ENCODE measurements at places on chromosomes 2 and 18. TPM values are rescaled to one million over a fixed set of nuclear protein-coding genes. Genes with fewer than 3 reads are reported as not detected.
A peak's percentile ranks its signal among the peaks of the same experiment; 100 is the strongest.

VWA3B gene
- total RNA-seq = not detected

ALK gene
- total RNA-seq = 0.26 TPM

ATOH8 gene
- total RNA-seq = 1.7 TPM

GREB1L gene
- 4.0 TPM for total RNA-seq

TET3 gene
- total RNA-seq = 9.9 TPM

DAPL1 gene
- not detected for total RNA-seq

CHRNA1 gene
- total RNA-seq = not detected

DNA sequence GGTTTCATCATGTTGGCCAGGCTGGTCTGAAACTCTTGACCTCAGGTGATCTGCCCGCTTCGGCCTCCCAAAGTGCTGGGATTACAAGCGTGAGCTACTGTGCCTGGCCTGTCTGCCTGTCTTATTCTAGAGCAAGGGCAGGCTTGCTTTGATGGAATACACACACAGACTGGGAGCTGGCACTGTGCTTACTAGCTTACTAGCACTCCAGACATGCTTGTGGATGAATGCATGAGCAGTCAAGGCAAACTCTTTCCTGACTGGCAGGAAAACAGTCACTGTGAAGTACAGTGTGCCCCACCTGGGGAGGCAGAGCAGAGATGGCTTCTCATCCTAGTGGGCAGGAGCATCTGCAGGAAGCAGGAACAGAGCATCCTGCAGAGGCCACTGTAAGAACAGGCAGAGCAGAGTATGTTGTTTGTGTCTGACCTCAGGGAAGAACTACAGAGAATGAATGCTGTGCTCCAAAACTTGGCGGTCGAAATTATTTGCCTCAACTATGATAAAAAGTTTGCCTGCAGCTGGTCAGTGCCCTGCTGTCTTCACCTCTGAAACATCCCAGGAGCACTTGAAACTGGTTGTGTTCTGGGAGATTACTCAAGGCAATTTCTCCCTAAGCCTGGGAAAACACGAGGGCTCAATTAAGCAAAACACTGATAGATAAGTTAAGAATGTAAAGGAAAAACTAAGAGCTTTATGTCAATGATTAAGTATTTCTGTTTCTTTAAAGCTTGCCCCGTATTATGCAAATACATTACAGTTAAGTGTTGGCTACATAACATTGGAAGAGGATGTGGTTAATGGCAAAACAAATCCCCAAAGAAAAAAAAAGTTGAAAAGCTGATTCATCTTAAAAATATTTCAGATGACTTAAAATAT, 102.4 kb downstream of the VAPA start:
- peak; percentile 76 for DNase-seq

DNA sequence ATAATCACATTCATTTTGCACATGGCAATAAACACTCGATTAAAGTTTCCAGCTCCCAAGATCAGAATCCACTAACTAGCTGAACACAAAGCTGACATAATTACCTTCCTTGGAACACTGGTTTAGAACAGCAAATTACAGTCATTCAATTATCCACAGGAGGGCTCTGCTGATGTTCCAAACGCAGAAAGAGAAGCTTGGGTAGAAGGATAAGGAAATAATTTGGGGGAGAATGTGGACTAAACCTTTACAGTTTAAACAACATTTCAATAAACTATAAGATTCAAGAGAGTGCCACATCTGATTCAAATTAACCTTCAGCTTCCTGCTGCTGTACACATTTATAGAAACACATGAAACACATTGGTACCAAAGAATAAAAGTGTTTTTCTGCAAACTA, 67.8 kb upstream of the ARL4C start:
- peak; percentile 40 for DNase-seq

- no peak for DNase-seq
Measured at GRCh38 chr2:163077241-163077640, 238.7 kb upstream of the KCNH7 start.

DNA sequence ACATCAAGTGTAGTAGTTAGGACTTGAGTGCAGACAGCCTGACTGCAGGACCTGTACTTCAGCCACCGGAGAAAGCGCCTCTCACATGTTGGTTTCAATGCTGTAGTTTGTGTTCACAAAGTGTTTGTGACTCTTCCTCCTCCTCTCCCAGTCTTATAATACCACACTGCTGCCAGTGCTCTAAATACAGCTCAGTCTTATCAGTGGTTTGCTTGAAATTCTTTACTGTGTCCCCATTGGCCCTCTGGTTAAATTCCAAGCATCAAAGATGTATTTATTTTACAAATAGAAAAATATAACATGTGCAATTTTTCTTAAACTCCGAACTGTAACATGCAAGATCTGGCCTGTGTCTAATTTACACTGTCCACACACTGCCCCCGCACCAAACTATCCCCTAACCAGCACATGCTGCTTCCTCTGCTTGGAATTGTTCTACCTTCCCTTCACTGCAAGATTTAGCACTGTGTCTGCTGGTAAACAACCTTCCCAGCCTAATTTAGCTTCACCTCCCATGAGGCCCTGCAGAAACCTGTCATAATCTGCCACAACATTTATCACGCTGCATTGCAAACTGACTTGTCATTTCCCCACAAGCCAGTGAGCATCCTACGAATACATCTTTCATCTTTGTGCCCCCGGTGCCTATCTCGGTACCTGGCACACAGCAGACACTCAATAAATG, 77.1 kb downstream of the SUMO1 start:
- DNase-seq = peak; percentile 72

DNA sequence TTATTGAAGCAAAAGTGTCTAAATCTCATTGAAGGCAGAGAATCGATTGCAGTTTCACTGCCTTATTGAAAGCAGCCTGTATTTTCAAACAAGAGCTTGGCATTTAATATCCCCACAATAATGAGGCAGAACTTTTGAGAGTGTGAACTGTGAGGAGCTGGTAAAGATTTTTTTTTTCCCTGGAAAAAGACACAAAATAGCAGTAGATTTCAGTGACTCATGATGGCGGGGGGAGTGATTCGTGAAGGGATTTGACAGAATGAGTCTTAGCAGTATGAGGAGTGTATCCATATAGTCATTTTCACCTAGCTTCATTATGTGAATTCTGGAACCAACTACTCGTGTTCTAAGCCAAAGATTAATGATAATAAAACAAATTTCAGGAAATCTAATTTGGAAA, 242.9 kb downstream of the ARL6IP6 start:
- DNase-seq = peak; percentile 5

- DNase-seq = no peak
Measured at GRCh38 chr2:25365241-25365640, 23.5 kb upstream of the DNMT3A start.

DNA sequence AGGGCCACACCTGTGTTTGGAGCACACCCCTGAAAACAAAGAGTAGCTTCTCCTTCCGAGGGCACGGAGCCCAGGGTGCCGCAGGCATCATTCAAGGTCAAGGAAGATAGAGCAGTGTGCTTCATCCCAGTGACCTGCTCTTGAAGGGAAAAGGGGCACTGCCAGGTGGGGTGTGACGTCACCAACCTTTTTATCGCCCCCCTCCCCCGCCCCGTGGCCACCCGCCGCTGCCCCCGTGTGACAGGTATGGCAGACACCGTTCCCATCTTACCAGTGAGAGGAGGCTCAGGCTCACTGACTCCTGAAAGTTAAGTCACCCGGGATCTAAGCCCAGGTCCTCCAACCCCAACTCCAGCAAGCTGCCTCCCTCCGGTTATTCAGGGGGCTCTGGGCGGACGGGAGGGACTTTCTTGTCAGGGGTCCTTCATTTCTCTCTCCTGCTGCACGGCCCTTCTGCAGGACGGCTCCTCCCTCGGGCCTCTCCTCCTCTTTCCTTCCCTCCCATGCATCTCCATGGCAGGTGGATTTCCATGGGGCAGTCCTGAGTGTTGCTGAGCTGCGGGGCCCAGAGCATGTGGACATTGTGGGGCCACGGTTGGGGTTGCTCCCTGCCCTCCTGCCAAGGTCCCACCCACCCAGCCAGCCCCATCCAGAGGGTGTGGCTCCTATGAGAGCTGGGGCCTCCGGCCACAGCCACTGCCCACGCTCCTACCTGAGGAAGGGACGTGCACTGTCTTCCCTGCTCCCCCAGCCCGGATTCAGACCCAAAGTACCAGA, 114.1 kb upstream of the HDAC4 start:
- no peak for DNase-seq

- no peak for DNase-seq
Measured at GRCh38 chr2:160336105-160336504, 136.0 kb upstream of the ITGB6 start.

DNA sequence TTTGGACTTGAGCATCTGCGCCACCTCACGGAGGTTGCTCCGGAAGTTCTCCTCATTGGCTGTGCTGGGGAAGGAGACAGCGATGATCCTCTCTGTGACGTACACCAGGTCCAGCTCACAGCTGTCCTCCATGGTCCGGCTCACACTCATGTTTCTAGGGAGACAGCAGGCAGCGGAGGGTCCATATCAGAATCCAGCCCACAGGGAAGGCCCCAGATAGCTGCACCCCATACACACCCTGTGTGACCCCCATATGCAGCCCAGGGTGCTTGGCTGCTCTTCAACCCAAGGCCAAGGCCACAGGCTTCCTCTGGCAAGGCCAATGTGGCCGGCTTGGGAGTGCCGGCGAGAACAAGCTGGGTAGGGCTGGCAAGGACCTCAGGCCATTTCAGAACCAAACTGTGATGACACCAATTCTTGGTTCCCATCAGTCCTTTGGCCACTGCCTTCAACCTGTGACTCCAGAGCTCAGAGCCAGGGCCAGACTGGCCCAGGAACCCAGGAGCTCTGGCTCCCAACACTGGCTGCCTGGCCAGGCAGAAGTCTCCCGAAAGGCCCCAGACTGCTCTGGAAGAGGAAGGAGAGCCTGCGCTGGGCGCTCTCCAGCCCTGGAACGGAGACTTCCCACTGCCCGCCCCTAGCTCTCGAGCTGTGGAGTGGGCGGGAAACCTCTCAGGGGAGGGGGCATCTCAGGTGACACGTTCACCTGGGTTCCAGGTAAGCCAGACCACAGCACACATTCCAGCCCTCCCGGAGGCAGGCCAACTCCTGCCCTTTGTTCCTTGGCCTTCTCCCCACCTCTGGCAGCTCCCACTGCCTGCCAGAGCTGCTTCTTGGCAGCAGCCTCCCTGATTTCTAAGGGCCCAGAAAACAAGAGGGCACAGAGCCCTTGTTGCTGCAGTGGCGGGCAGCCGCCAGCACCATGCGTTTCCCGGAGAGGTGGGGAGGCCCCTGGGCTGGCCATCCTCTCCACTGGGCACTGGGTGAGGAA, 104.7 kb downstream of the TNS1 start:
- DNase-seq = no peak

DNA sequence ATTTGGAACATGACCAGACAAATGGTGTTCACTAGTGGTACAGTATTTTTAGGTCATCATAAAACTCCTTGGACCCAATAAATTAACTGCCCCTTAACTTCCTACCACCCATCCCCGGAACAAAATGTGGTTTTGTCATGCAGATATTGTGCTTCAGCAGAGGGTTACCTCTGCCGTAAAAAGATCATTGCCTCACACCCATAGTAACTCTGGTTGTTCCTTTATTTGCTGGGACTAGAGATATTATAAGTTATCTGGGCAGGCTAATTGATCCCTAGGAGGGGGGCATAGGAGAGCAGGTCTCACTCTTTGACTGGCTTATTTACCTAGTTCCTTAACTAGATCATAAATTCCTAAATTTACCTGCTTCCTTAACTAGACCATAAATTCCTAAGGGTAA, 1343.9 kb upstream of the CHAC2 start:
- DNase-seq = no peak

- DNase-seq = no peak
Measured at GRCh38 chr18:58599106-58599505, 29.8 kb downstream of the ALPK2 start.

GRCh38 chr2:33917252-33917651, 318.2 kb upstream of the FAM98A start:
- DNase-seq = no peak

GRCh38 chr2:180539541-180539940, 440.9 kb upstream of the UBE2E3 start:
- no peak for DNase-seq

GRCh38 chr2:65880436-65880835, 448.0 kb upstream of the SPRED2 start:
- peak; percentile 22 for DNase-seq

GRCh38 chr2:239975665-239976064, 49.5 kb downstream of the NDUFA10 start:
- no peak for DNase-seq

DNA sequence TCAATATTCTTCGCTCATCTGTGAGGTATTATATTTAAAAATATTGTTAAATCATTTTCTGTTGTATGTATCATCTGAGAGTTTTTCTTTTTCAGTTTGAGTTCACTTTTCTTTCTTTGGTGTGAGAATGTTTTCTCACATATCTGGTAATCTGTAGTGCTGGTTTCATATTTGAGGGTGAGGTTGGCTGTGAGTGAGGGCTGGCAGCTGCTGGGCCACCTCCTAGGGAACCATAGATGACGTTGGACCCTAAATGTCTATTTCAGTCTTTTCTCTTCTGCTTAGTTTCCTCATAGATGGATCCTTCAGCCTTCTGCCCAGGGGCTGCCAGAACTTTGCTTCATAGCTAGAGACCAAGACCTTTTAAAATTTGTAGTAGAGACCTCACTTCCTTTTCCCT, 33.5 kb downstream of the MGAT5 start:
- DNase-seq = no peak

- DNase-seq = no peak
Measured at GRCh38 chr18:13223311-13224143, 5.0 kb downstream of the LDLRAD4 start.

DNA sequence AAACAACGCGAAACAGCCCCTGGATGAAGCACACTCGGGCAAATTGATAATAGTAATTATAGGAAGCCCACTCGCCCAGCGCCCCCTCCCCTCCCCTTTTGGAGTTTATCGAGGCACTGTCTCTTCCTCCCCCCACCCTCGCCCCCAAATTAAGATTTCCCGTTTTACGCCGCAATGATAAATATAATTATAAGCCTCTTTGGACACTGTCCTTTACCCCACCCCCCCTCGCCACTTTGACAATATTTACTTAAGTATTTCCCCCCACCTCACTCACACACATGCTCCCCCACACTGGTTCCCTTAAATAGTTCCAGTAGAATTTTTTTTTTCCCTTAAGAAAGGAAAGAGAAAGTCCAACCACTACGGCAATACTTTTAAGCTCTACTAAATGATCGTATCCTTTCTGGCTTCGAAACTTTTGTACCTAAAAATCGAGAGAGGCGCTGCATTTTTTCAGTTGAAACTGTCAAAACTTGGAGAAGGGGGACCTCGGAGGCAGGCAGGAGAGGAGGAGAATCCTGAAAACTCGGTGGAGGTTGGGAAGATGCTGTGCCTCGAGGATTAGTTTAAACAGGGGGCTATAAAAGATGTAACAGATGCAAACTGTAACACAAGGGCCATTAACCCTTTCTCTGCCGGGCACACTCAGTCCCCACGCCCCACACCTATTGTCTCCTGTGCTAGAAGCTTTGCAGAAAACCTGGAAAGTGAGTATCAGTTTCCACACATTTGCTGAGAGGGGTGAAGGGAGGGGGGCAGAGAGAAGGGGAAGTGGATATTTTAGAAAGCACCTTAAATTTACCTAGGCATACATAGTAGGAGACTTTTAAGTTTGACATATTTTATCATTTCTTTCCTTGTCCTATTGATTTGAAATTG, 1.8 kb downstream of the ZEB2 start:
- DNase-seq = no peak

- DNase-seq = no peak
Measured at GRCh38 chr2:12776521-12776961, 59.8 kb downstream of the TRIB2 start.

Measured in A172 (cell line).